ENCODE measurements at places on chromosomes 1 and 21.

- DNase-seq = no peak
Observed at GRCh38 chr1:95437011-95437410, 203.0 kb downstream of the RWDD3 start.

DNA sequence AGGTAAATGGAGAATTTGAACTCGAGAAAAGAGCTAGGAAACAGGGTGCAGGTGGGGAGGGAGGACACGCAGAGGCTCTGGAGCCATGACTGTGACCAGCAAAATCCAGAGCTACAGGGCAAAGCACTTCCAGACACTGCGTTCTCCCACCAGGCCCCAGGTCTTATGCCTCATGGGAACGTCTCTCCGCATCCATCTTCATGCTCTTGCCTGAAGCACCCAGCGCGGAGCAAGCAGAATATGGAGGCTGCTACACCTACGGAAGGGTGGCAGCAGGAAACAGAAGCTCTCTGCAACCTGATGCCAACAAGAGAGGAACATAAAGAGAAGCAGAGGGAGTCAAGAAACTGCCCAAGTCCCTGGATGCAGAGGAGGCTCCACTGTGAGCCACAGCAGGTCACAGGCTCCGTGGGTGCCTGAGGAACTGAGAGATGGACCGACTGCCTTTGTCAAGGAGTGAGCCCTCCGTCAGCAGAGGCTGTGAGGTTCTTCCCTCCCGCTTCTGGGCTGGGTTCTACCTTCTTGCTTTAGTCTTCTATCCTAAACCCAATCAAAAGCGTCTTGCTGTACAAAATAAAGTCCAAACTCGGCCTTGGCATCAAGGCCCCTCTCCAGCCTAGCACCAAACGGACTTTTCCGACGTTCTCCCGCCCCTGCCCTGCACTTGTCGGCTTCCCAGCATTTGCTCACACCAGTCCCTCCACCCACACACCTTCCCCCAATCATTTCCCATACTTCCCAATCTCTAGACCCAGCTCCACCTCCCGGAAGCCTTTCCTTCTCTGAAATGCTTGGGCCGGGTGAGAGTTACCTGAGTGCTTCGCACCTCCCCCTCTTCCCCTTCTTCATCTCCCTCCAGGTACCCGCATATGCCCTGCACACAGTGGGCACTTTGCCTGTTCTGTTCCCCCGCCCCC, 930 bp downstream of the DHCR24 start:
- DNase-seq = no peak

DNA sequence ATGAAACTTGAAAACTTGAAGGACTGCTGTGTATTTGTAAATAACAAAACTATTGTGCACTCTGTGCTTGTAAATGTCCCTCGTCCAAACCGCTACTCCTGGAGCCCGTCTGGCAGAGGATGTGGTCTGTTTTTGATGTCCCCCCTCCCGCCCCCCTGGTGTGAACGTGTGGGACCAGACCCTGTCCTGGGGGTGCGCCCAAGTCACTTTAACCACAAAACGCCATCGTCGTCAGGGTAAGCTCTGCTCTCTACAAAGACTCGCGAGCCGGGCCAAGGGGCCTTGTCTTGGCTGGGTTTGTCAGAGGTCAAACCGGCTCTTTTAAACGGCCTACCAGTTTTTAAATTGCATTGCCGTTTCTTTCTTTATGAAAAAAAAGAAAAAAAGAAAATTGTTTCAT, 87.4 kb upstream of the TMEM51 start:
- no peak for DNase-seq

DNA sequence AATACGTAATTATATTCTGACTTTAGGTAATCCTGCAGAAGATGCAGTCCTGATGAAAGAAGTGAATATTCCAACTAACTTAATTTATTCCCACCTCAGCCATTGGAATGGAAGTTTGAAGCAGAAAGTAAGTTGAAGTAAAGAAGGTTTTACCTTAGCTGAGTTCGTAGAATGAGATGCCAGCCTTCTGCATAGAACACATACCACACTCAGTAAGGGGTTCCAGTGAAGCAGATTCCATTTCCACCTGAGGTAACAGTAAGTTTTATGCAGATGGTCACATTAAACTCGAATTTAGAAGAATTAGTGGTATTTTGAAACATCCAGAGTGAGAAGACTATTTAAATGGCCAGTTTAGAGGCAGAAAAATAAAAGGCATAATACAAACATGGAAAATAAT, 20.2 kb downstream of the RBM11 start:
- no peak for DNase-seq

DNA sequence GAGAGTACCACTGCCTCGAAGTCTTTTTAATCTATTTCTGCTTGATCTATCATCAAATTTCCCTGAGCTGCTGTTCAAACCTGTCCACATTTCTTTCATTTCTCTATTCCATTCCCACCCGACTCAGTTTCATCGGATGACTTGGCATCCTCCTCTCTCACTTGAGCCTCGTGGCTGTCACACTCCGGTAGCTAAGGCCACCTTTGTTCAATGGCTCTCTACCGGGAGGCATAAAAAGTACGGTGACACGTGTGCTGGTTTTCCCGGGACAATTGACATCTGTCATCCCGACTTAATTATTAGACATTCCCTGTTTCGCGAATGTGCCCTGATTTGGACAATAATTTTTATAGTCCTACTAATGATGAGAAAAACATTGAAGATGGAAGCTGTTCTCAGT, 22.6 kb downstream of the MIS18A start:
- DNase-seq = no peak

GRCh38 chr1:20697563-20697962, 20.2 kb downstream of the KIF17 start:
- no peak for DNase-seq

DNA sequence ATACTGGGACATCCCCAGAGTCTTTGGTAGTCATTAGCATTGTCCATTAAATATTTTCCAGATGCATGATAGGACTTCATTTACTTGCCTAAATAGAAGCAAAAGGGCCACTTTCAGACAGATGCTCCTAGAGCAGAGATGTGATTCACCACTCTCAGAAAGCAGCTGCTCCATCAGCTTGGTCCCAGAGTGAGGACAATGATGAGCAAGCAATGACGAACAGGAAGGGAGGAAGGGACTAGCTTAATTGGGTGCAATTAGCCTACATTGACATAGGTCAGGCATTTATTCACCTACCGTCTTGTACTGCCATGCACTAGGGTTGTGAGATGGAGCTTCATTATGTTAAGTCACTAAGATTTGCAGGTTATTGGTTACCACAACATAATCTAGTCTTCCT, 85.1 kb upstream of the PLXNA2 start:
- DNase-seq = no peak

DNA sequence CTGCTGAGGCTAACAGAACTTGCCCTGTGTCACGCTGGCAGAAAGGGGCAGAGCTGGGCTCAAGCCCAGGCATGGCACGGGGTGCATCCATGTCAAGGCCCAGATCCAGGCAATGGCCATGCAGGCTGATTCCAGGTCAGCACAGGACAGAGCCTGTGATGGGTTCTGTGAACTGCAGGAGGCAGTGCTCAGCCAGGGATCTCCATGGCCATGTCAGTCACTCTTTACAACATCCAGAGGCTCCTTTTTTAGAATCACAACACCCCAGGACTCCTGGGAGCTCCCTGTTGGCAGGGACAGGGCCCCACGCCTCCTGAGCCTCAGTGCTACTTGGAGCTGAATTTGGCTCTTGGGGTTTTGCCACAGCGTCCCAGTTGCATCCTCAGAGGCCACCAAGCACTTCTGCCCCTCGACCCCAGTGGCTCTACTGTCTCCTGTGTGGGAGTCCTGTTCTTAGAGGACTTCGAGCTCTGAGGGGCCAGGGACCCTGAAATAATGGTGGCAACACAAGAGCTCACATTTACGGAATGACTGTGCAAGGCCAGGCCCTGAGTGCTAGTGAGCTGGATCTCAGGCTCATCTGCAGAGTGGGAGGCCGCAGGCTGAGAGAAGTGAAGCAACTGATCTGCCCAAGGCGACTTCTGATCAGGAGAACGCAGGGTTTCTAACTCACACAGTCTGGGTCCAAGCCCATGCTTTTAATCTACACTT, 211.5 kb downstream of the TRABD2B start:
- DNase-seq = no peak

DNA sequence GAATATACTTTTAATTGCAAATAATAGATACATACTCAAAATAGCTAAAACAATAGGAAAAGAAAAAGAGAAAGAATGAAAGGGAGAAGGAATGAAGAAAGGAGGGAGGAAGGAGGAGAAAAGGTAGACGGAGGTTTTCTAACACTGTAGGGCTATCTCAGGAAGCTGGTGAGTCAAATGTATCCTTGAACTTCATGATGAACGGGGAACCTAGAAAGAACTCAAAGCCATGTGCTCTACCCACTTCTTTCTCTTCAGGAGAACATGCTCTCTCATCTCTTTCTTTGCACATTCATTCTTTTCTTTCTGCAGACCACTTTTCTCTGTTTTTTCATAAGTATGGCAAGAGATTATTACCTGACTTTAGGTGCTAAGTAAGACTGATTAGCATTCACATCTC, 37.3 kb upstream of the ZNF644 start:
- DNase-seq = no peak

DNA sequence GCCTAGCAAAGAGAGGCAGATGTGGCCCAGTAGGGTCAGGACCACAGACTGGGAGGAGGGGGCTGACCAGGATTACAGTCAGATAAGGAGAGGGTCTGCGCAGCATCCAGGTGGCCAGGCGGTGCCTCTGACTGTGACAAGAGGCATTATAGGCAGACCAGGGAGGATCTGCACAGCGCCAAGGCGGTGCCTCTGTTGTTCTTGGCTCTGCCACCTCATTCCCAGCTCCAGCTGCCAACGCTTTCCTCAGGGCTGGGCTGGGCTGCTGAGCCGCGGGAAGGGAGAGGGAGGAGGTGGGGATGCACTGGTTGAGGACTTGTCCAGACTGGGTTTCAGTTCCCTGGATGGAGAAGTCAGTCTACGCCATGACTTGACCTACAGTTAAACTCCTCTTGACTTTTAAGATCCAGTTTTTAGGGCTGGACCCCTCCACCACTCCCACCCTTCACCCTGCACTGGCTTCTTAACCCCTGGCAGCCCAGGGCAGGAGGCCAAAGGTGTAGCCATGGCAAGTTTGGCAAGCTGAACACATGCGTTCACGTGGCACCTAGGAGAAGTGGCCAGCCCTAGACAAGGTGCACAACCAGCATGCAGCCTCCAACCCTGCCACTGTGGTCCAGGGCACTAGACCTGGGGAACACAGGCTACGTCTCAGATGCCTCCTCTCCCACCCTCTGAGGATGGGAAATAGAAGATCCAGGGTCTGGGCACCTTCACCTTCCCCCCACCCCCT, 4.5 kb upstream of the CRABP2 start:
- DNase-seq = no peak

GRCh38 chr1:201542309-201543035, 3.5 kb downstream of the NAV1 start:
- no peak for DNase-seq

GRCh38 chr1:203349773-203350524, 973 bp downstream of the FMOD start:
- DNase-seq = no peak

DNA sequence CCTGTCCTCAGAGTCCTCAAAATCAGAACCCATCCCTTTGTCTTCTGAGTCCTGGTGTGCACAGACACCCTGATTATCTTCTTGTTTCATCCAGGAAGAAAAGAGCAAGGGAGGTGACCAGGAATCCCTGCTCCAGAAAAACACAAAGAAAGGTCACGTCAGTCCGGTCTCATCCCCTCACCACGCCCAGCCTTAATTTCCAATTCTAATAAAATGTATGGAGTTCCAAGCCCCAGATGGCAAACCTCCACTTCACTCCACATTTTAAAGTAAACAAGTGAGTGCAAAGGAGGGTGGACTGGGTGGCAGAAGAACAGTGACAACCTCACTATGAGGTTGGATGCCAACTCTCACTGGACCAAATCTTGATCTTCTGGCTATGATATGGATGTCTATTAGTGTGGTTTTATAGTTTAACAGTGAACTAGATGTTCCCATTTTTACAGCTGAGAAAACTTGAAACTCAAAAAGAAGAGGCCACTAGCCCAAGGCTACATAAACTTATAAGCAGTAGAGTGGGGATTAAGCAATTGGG, 22.0 kb downstream of the ZNF697 start:
- no peak for DNase-seq

DNA sequence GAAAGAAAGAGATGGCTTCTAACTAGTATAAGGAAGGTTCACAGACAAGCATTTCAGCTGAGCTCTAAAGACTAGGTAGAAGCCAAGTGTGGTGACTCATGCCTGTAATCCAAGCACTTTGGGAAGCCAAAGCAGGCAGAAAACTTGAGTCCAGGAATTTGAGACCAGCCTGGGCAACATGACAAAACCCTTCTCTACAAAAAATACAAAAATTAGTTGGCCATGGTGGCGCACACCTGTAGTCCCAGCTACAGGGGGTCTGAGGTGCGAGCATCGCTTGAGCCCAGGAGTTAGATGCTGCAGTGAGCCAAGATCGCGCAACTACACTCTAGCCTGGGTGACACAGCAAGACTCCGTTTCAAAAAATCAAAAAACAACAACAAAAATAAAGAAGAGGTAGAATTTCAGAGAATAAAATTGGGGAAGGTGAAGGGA, 27.8 kb downstream of the FBXO42 start:
- DNase-seq = no peak

GRCh38 chr1:49016030-49016977, 239.6 kb upstream of the BEND5 start:
- DNase-seq = no peak

GRCh38 chr1:5651473-5651872, 340.8 kb downstream of the NPHP4 start:
- no peak for DNase-seq

DNA sequence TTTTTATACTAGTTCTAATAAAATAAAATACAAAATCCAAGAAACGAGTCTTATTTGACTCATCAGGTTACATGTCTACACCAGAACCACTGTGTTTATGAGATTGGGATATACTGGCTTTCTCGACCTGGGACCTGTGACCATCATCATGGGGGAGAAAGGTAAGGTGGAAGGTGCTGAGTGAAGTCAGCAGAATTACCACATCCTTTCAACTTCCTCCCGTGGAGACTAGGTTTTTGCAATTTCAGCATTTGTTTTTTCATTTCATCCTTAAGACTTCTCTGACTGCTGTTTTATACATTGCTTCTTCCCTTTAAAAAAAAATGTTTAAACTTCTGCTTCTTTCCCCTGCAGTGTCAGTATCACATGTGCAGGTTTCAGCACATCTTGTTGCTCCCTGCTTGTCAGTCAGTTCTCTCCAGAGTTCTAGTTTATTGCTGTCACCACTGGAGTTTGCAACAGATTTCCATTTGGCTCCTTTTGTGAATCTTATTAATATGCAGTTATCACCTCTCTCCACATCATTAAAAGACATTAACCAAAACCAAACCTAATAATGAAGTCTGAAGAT, 60.4 kb upstream of the HAO2 start:
- no peak for DNase-seq

GRCh38 chr1:172894349-172895049, 156.2 kb downstream of the TNFSF18 start:
- DNase-seq = no peak

DNA sequence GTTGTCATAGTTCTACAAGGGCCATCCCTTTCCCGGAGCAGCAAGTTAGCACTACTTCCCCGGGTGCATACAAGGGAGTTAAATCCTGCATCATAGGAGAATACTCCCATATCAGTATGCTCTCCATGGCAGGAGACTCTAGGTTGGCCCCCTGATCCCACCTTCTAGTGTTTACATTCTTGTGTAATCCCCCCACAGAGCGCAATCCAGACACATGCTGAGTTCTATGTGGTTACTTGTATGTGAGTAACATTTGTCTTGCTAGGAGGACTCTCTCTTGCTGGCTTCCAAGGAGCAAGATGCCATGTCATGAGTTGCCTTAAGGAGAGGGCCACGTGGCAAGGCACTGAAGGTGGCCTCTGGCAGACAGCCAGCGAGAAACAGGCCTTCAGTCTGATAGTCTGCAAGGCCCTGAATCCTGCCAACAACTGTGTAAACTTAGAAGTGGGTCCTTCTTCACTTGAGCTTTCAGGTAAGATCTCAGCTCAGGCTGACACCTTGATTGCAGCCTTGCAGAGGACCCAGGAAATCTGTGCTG, 155.3 kb downstream of the CDC7 start:
- DNase-seq = no peak
